ENCODE measurements at places on chromosomes 11 and 22. TPM values are rescaled to one million over a fixed set of nuclear protein-coding genes. Genes with fewer than 3 reads are reported as not detected.

LRRC32 gene
- not detected for total RNA-seq

SLC22A6 gene
- total RNA-seq = not detected

GGTLC3 gene
- total RNA-seq = not detected

TMEM138 gene
- 41.9 TPM for total RNA-seq

RASD2 gene
- total RNA-seq = 0.59 TPM

GRAP2 gene
- total RNA-seq = not detected

DNA sequence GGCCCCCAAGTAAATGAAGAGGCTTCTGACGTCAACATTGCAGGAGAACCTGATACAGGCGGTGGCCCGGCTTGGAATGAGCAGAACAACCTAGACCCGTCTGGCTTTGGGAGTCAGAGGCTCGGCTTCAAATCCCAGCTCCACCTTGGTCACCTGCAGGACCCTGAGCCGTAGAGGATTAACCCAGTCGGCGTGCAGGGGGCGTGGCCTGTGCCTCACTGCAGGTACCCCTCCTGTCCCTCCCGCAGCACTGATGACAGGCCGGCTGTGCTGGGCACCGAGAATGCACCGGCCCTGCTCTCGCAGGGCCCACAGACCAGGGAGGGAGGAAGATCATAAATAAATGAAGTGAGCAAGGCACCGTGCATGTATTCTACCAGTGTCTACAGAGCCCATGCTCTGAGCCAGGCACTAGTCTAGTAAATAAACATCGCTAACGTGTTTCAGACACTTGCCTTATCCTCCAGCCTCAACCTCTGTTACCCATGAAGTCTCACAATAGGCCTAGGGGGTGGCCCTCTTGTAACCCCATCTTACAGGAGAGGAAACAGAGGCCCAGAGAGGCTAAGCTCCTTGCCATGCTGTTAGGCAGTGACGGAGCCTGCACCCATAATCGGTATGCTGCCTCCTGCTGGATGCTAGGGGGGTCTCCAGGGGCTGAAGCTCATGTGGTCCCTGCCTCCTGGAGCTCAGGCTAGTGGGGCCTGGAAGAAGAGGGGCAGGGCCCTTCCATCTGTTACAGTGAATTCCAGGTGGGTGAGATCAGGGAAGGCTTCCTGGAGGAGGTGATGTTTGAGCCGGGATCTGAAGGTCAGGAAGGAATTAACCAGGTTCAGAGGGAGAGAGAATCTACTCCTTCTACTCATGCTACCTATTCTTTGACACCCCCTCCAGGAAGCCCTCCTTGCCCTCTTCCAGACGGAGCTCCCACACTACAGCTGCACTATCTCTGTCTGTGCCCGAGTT lies 53.4 kb downstream of the RTL6 start:
- DNase-seq = no peak

- no peak for DNase-seq
These were observed 878.5 kb upstream of the LRRC4C start for GRCh38 chr11:42337786-42338455.

DNA sequence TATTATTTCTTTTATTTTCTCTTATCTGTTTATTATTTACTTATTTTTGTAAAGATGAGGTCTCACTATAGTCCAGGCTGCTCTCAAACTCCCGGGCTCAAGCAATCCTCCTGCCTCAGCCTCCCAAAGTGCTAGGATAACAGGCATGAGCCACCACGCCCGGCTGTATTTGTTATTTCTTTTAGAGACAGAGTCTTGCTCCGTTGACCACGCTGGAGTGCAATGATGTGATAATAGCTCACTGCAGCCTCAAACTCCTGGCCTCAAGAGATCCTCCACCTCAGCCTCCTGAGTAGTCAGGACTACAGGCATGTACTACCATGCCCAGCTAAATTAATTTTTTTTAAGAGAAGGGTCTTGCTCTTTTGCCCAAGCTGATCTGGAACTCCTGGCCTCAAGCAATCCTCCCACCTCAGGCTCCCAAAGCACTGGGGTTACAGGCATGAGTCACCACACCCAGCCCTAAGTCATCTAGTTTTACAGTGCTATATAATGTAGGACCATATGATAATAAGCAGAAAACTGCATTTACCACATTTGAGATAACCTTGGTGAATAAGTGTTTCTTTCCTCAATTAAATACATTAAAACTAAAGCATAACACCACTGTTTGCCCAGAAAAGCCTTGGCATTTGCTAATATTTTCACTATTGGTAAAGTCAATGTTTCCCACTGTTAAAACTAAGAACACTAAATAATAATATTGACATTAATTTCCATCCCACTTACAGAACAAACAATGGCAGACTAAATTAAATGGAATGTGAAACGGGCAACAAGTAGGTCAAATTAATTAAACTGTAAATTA lies 127.5 kb downstream of the SIK3 start:
- peak; percentile 6 for DNase-seq

- DNase-seq = peak; percentile 8
These were observed 335.8 kb upstream of the DDI1 start for GRCh38 chr11:103700622-103701021.

- peak; percentile 15 for DNase-seq
These were observed 10.2 kb downstream of the FUT4 start for GRCh38 chr11:94553938-94554337.

DNA sequence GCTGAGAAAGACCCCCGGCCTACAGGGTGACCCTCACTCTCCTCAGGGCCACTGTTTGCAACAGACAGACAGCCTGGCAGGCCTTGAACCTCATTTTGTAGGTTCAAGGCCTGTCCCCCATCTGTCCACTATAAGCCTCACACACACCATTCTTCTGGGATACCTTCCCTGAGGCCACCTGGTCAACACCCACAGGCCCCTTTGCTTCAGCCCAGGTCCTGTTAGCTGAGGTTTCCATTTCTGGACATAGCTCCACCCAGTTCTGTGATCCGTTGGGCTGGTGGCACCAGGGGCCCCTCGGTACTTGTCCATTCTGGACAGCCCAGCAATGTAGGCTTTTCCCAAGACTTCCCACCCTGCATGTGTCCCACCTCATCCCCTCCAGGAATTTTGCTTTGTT lies 3.1 kb downstream of the MIF start:
- DNase-seq = no peak

GRCh38 chr11:68632802-68633201 lies 51.5 kb upstream of the GAL start:
- peak; percentile 46 for DNase-seq

GRCh38 chr11:116172156-116172555 lies 600.6 kb downstream of the BUD13 start:
- no peak for DNase-seq

DNA sequence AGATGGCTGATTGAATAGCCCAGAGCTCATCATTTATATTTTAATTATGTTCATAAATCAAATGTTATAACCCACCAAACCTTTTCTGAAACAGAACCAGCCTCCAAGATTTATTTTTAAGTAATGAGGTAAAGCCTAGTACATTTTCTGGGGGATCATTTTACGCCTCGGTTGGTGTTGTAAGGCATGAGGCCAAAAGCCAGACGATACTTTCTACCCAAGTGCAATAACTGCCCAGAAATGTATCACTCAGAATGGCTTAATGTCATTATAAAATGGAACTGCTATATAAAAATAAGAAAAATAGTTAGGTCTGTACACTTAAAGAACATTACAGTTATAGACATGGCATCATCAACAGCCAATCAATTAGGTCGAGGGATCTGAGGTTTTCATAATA lies 283.3 kb downstream of the CADM1 start:
- DNase-seq = no peak

DNA sequence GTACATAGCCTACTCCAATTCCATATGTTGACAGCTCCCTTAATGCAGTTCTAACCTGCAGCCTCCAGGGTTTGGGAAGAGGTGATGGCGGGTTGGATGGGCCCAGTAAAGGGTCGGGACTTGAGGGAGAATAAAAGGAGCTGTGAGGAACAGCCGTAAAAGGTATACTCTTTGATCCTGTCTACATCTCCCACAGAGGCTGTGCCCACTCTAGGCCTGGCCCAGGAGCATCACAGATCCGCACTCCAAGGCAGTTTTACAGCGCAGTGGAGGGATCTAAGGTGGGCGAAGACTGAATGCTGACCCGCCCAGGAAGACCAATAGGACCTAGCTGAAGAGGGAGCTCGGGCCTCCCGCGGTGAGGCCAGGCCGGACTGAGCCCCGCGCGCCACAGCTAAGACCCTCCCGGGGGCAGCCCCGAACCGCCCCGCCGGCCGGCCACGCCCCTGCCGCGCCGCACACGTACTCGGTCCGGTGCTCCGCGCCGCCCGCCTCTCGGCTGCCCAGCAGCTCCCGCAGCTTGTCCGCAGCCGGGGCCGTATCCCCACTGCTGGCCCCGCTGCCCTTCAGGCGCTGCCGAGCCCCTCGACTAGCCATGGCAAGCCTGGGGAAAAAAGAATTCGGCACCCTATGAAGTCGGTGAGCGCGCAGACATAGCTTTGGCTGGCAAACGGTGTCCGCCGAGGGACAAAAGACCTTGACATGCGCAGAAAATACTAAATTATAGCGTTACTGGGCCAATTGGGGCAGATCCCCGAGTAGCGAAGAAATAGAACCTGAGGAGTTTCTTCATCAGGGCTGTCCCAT lies at the start of gene ALG9:
TSS of gene ALG9 (minus strand) at position 696 of the 807 bp plus-strand sequence. CDS start at position 597, 99 bp downstream.
- DNase-seq = peak; percentile 31

DNA sequence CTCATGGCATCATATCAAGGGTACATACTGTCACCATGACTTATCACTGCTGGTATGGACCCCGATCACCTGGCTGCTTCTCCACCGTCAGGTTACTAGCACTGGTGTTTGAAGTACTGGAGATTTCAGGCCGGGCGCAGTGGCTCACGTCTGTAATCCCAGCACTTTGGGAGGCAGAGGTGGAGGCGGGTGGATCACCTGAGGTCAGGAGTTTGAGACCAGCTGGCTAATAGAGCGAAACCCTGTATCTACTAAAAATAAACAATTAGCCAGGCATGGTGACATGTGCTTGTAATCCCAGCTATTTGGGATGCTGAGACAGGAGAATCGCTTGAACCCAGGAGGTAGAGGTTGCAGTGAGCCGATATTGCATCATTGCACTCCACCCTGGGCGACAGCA lies 82.4 kb upstream of the ANO1 start:
- DNase-seq = no peak

DNA sequence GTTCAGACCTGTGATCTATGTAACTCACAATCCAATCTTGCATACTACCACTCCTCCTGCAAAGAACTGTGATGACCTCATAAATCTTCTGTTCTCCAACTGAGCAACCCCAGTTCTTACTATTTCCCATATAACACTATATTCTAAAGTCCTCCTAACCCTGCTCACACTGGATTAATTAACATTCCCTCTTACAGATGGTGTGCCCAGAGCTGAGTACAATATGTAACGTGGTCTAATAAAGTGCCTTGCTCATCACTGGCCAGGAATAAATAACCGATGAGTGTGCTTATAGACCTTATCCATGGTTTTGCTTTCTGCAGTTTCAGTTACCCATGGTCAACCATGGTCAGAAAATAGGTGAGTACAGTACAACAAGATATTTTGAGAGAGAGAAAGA lies 28.6 kb downstream of the PRCP start:
- DNase-seq = no peak

- DNase-seq = peak; percentile 97
These were observed 8.6 kb downstream of the C11orf91 start for GRCh38 chr11:33692013-33692504.

DNA sequence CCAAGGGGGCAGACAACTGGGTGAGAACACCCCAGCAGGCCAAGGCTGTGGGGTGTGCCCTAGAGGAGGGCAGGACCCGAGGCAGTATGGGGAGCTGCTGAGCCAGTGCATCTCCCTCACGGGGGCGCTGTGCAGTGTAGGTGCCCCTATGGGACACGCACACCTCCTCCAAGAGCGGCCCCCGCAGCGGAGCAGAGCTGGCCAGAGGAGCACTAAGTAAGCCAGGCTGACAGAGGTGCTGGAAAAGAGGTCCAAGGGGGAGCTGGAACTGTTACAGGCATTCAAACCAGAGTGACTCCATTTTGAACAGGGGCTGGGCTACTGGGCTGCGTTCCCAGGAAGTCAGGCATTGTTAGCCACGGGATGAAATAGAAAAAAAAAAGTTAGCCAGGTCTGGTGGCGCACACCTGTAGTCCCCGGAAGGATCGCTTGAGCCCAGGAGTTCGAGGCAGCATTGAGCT lies 41.8 kb downstream of the TST start:
- DNase-seq = peak; percentile 34

DNA sequence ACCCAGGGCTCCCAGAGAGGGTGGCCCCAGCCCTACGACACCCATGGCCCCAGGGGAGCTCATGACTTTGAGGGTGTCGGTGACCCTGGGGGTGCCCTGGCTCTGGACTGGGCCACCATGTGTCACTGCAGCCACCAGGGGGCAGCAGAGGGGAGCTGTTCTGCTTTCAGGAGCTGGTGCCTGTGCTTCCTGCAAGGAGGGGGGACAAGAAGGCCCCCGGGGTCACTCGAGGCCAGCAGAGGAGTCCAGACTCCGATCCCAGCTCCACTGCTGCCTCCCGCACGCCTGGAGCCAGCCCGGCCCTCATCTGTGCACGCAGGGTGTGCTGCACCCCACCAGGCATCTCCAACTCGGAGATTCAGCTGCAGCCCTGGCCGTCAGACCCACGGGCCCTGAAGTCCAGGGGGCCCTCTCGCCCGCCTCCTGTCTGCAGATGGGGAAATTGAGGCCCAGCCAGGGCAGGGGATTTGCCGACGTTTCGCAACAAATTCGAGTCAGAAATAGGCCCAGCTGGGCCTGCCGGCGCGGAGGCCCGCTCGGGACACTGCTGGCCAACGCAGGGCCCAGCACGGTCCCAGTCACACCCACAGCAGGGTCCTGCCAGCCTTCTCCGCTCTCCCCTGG lies 29.5 kb upstream of the WNT7B start:
- DNase-seq = peak; percentile 82

DNA sequence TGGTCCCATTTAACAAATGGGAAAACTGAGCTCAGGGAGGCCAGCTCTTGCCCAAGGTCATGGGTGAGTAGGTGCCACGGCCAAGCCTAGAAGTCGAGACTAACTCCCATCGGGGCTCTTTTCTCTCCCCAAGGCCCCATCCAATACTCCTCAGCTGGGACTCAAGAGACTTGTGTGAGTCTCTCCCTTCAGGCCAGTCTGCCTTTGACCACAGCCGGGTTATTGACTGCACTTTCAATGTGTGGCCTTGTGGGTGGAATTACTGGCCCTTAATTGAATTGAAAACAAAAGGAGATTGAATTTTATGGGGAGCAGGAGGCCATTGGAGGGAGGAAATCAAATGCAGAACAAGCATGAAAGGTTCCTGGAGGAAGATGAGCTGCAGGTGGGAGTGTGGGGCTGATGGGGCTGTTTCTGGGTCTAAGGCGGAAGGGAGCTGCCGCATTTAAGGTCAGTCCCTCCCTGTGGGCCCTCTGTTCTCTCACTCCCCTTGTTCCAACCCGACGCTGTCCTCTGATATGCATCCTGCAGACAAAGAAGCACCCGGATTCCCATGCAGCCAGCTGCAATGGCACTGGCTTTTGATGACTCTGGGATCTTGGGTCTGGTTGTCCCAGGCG lies 552.8 kb downstream of the MIAT start:
- DNase-seq = no peak

GRCh38 chr11:62791501-62792201 lies at the start of gene TMEM223:
Gene TMEM223, minus strand, starts transcription at chr11:62792006. Its CDS starts 12 bp downstream, at chr11:62791994.
- peak; percentile 68 for DNase-seq

- no peak for DNase-seq
These were observed 19.6 kb downstream of the RTN4R start for GRCh38 chr22:20248461-20248978.
